ENCODE measurements at places on chromosomes 7 and 10.

DNA sequence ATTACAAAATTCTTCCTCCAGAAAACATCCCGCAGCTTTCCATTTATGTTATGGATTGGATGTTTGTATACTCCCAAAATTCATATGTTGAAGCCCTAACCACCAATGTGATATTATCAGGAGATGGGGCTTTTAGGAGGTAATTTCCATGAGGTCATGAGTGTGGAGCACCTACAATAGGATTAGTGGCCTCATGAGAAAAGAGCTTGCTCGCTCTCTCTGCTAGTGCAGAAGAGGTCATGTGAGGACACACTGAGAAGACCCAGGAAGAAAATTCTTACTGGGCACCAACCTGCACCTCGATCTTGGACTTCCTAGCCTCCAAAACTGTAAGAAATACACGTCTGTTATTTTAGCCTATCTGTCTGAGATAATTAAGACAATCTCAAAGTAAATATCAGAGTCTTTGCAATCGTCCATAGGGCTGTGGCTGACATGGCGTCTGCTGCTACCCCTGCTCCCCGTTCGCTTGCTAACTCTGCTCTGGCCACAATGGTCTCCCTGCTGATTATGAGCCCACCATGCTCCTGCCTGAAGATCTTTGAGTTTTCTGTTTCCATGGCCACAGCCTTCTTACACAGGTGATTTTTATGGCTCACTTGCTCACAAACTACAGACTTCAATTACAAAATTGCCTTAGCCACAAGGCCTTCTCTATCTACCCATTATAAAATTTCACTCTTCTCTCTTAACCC is 333.3 kb downstream of the CACNA2D1 start:
- no peak for DNase-seq

GRCh38 chr10:79374312-79375191 is 27.3 kb downstream of the PPIF start:
- DNase-seq, result no peak

DNA sequence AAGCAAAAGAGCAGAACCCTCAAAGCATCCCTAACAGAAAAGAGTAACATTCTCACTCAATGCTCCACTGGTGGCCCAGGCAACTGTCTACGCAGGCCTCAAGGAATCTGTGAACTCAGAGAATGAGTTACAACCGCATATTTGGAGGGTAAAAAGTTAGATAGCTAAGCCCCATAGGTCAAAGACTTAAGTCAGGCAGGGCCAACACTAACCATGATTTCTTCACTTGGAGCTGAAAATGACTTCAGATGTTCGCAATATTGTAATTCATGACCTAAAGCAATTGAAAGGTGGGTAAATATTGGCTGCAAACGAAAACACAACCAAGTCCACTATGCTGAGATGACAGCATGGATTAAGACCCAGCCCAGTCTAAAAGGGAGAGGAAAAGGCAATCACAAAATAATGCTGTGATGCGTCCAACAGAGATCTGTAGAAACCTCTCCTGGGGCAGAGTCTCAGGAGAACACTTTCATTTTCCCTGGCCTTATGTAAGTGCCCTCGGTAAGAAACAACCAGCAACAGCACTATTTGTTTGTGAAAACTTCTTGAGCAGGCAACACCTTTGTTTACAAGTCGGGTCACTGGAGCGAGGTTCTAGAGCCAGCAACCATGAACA is 176.5 kb downstream of the TNS3 start:
- DNase-seq, result no peak

- no peak for DNase-seq
Observed at GRCh38 chr10:113665806-113666354, 2.0 kb upstream of the NRAP start.

DNA sequence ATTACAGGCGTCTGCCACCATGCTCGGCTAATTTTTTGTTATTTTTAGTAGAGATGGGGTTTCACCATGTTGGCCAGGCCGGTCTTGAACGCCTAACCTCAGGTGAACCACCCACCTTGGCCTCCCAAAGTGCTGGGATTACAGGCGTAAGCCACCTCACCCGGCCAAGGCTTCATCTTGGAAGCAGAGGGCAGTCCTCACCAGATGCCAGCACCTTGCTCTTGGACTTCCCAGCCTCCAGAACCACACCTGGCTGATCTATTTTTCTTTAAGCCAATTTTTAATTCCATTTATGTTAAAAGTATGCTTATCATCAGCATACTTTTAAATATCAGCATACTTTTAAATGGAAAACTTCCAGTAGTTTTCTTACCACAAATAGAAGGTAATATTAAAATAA is 12.2 kb downstream of the ANXA7 start:
- no peak for DNase-seq

GRCh38 chr7:148814922-148815559 is 69.0 kb downstream of the EZH2 start:
- DNase-seq, result no peak

- no peak for DNase-seq
Observed at GRCh38 chr10:3755440-3756359, 29.3 kb downstream of the KLF6 start.

- no peak for DNase-seq
Observed at GRCh38 chr7:73880755-73881328, 19.9 kb downstream of the TMEM270 start.

DNA sequence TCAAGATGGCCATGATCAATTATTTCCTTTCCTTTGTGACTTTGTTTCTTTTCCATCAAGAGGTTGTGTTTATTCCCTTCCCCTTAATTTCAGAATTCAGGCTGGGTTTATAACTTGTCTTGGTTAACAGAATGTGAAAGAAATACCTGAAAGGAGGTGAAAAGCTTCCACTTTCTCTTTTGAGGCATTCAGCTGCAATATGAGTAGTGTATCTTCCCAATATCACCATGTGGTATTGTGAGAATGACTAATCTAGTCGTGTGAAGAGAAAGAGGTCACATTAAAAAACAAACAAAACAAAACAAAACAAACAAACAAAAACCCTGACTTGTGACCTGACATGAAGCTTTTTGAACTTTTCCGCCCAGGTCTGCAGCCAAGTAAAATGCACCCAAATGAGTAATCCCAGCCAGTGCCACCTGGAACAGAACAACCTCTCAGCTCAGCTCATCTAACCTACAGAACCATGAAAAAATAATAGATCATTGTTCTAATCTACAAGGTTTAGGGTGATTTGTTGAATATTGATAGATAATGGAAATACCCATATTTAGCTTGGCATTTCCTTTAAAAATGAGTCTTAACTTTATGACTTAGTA is 70.8 kb upstream of the TEX47 start:
- DNase-seq, result no peak

- no peak for DNase-seq
Observed at GRCh38 chr7:121882731-121883130, 9.8 kb downstream of the PTPRZ1 start.

GRCh38 chr7:30451539-30452279 is 26.9 kb downstream of the NOD1 start:
- no peak for DNase-seq

- DNase-seq, result no peak
Observed at GRCh38 chr7:138658889-138659288, 42.3 kb downstream of the SVOPL start.

DNA sequence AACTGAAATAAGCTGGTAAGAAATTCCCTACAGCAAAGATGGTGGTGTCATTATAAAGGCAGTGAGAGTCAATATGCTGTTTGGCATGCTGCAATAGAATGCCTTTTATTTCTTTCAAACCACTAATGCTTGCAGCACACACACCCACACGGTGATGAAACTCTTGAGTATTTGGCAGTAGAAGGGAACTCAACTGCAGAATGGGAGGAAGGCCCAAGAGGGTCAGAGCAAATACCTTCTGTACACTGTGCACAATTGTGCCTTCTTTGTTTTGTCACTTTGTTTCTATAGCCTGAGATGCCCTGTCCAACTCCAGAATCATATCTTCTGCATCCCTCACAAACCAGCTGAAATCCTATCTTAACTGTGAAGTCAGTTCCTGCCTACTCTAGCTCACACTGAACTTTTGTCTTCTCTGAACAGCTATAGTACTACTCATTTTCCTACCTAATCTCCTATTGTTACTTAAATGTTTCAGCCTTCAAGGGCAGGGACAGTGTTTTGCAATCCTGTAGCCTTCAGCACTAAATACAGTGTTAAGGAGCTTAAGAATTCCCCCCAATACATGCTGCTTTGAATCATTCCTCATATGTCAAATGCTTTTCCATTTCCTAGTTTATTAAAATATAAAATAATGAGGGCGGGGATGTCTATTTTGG is 22.2 kb downstream of the MMS19 start:
- DNase-seq, result no peak

- DNase-seq, result no peak
Observed at GRCh38 chr7:127885843-127886242, 145.4 kb downstream of the LRRC4 start.

DNA sequence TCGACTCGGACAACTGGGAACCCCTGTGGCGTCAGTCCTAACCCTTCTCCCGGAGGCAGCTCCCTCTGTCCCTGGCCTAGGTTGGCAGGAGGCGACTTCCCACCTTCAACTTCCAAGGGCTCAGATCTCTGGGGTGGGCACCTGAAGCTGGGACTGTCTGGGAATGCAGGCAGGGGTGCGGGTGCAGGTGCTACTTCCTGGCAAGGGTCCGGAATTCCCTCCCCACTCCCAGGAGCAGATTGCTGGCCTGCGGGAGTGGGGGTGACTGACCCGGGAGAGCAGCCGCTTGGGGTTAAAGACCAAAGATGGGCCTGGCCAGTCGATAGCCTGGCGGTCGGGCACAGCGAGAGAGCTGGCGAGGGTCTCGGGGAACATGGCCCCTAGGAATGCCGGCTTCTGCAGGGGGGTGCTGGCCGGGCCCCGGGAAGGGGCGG is 387 bp downstream of the EPHA1 start:
- no peak for DNase-seq

DNA sequence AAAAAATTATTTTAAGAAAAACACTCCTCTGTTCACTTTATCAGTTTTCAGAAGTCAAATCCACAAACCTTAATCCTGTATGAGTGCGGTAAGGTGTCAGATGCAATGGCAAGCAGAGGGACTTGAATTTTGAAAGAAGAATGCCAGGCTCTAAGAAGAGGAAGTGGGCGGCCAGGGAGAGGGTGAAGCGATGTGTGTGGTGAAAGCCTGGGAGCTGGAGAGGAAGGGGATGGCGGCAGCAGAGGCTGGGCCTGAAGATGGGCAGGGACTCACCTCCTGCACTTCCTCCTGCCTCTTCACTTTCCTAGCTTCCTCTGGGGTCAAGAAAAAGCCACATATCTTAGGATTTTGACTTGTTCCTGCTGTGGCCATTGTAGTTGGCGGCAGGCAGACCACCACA is 609.6 kb downstream of the PARD3 start:
- DNase-seq, result no peak

GRCh38 chr7:70573071-70573661 is 558.8 kb upstream of the GALNT17 start:
- no peak for DNase-seq

DNA sequence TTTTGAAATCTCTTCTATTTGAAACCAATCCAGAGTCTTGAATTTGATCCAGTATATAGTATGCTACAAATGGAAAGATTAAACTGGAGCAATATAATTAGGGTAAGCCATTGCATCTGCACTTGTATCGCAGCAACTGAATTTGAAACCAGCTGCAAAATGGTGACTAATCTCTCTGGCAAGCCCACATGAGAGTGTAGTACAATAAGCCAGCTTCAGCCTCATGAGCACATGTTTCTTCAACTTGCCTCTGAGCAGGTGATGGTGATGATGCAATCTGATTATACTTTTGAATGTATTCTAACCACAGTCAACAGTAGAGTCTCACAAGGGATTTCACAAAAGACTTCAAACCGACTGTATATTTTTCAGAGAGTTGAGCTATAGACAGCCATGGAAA is 829 bp upstream of the RPA3 start:
- DNase-seq, result no peak

- DNase-seq, result no peak
Observed at GRCh38 chr7:31720366-31720765, 33.4 kb downstream of the PPP1R17 start.

GRCh38 chr10:12333380-12334185 is 15.8 kb upstream of the CAMK1D start:
- DNase-seq, result no peak

GRCh38 chr10:8691498-8692017 is 637.1 kb downstream of the GATA3 start:
- no peak for DNase-seq

- DNase-seq, result no peak
Observed at GRCh38 chr7:130648580-130648979, 20.0 kb downstream of the COPG2 start.

GRCh38 chr10:49791100-49791499 is 29.0 kb upstream of the OGDHL start:
- DNase-seq, result no peak

DNA sequence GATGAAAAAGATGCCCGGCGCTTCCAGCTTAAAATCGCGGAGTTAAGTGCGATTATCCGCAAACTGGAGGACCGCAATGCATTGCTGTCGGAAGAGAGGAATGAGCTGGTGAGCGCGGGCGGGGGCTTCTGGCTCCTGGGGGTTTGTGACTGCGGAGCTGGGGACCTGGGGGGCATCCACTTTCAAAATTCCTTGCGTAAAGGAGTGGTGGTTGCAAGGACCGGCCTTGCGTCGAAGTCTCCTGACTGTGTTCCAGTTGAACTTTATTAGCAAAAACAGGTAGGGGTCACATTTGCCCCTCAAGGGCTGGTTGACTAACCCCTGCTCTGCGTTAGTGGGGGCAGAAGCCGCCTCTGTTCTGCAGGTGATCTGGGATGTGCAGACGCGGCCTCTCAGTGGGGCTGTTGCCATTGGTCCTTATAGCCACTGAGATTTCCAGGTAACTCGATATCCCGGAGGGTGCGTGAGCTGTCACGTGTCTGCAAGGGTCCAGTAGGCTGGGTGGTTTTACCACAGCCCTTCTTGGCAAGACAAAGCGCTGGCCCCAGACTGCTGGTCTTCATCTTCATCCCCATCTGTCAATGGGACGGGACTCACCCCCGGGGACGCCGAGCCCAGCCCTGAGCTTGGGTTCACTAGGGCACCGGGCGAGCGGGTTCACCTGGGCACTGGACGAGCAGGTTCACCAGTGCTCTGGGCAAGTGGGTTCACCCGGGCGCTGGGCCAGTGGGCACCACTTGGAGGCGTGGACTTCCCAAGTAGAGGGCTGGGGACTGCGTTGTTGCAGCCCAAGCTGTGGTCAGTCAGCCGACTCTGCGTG is 51.5 kb upstream of the DPYSL4 start:
- DNase-seq, result no peak

DNA sequence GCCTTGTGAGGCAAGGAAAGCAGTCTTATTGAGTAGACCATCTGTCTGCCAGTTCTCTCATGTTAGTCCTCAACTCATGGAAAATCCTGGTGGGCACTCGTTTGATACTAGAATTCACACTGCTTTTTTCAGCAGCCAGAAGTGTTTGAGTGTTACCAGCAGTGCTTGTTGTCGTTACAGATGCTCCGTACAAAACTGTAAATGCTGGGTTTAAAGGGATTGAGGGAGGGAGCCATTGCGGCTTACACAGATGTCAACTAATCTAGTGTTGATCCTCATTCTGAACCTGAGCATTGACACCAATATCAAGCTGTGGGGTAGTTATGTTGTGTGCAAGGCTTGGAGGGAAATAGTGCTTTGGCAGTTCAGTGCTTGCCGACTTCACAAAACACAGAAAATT is 348.6 kb downstream of the AUTS2 start:
- no peak for DNase-seq

GRCh38 chr7:33300131-33300530 is 170.8 kb downstream of the BBS9 start:
- no peak for DNase-seq

- DNase-seq, result no peak
Observed at GRCh38 chr10:60760711-60761210, 17.5 kb upstream of the CDK1 start.
